Forelimb muscle (tissue), 1 donor: ENCODE measurements at places on chromosomes 12 and 14.
A peak's percentile ranks its signal among the peaks of the same experiment; 100 is the strongest.

DNA sequence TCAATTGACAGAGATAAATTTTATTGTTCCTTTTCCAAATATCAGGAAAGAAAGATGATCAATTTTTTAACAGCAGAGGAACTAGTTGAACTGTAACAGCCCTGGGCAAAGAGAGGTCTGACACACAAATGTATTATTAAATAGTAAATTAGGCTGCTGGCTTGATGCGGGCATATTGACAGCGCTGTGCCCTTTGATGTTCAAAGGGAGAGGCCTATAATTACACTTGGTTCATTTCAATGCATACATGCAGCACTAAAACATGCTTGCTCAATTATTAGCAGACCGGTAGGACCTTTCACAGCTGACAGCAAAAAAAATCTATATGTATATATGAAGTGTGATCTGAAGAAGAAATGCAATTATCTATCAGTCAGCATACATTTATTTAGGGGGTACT is 219.8 kb downstream of the SLC2A13 start:
- no peak for DNase-seq

- DNase-seq = no peak
Observed at GRCh38 chr12:11793921-11794710, 144.6 kb downstream of the ETV6 start.

DNA sequence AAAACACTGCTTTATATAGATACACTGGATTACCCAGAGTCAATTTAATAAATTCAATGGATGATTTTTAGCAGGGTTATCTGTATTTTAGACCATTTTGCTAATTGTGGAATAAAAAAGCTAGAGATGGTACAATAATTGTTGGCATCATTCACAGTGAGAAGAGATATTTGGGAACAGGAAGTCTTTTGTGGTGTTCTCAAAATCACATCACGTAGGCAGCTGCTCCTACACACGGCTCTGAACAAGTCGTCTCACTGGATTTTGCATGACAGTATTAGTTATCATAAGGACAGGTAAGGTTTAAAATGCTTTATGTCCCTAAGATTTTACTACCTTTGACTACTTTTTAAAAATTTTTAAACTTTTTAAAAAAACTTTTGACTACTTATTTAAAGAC is 52.0 kb downstream of the PAPLN start:
- DNase-seq = no peak

DNA sequence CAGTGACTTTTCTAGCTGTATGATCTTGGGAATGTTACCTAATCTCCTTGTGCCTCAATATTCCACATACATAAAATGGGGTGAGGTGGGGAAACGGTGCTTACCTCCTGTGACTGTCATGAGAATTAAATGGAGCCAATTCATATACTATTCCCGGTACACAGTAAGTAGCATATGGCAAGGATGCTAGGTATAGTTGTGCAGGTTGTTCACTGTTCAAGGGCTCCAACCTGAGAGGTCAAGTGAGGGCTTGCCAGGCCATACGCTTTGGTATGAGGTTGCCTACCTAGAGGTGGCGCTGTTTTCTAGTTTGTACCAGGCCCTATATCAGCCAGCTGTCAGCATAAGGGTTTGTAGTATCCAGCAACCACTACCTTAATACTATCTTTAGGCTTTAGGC is 3.6 kb upstream of the BATF start:
- no peak for DNase-seq

DNA sequence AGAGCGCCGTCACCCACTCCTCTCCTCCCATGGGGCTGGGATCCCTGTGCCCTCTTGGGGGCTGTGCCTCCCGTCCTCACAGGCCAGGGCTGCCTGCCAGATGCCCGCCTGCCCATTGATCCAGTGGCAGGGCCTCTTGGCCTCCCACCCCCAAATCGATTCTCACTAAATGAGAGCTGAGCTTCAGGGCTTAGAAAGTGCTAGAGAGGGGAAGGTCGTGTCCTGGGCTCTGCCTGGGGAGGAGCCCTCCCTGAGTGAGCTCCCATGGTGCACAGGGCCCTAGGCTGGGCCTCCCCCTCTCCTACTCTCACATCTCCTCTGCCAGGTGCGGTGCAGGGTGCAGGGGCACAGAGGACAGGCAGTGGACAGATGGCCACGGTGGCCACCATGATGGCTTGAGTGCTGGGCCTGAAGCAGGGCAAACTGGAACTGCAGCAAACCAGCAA is 9.2 kb downstream of the BEGAIN start:
- DNase-seq = no peak

GRCh38 chr12:51950682-51951198 is 759 bp upstream of the ACVR1B start:
- no peak for DNase-seq

DNA sequence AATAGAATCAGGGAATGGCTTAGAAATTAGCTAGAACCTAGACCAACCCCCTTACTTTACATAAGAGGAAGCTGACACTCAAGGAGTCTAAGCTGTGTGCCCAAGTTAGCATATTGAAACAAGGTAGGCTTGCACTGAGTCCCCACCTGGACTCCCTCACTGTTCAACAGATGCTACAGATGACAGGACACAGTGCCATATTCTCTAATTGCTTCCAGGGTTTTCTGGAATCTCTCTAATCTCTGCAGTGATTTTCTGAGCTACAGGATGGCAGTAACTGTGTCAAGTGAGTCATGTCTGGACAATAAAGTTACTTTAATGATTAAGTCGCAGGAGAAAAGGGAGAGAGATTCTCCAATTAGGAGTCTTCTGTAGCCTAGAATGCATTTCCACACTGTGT is 35.8 kb downstream of the AKAP6 start:
- DNase-seq = no peak

- DNase-seq = no peak
Observed at GRCh38 chr14:94876306-94876705, 106.4 kb upstream of the GSC start.

DNA sequence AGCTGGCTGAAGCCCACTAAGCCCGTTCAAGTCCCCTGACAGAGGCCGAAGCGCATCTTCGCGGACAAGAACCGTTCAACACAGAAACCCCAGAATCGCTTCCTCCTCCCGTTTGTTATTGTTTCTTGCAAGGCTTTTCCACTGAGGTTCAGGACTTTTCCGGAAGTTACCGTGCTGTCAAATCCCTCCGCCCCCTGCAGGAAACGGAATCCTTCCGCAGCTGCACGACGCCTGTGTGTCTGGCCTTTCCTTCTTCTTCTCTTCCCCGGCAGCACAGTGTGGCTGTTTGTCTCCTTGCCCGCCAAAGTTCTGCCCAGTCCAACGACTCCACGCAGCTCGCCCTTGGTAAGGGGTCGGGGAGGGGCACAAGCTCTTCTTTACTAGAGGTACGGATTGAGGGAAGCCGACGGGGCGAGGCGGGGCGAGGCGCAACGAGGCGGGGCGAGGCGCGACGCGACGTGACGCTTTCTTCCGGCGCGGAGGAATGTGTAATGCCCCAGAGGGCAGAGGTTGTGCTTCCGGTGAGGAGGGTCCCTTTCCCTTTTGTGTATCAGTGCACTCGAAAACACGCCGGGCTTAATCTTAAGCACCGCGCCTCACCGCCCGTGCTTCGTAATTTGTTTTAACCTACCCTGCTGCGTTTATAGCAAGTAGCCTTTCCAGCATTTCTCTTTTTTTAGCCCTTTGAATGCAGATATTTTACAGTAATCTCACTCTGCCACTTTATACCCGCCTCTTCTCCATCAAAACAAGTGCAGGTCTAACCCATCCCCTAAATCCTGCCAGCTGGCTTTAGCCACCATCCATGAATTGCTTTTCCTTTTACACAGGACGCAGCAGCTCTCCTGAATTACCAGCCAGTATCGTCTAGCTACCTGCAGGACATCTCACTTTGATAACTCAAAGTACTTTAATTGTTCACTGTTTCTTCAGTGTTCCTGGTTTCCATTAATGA is at the start of gene KDM5A:
Gene KDM5A, minus strand, starts transcription at position 179 of the 955 bp plus-strand sequence. CDS start 229 bp downstream, outside the sequence.
- DNase-seq = peak; percentile 87

- DNase-seq = no peak
Observed at GRCh38 chr12:24705741-24706358, 243.1 kb downstream of the BCAT1 start.

DNA sequence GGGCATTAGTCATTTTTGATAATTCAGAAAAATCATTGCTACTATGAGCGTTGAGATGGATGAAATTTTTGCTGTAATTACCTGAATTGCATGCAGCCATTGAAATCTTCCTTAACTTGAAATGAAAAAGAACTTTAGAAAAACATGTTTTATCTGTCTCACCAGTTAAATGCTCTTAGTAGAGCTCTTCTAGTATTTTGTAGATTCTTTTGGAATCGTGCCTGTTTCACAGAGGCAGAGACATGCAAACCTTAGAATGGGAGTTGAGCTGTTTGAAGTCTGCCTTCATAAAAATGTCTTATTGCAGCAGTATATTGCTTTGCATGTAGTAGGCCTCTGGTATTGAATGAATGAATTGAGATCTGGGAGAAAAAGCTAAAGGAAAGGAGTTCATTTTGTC is 4.2 kb downstream of the PEX5 start:
- DNase-seq = no peak

GRCh38 chr12:52682938-52683574 is 2.8 kb upstream of the KRT1 start:
- DNase-seq = peak; percentile 14

GRCh38 chr12:12182703-12183365 is 84.0 kb downstream of the LRP6 start:
- no peak for DNase-seq

DNA sequence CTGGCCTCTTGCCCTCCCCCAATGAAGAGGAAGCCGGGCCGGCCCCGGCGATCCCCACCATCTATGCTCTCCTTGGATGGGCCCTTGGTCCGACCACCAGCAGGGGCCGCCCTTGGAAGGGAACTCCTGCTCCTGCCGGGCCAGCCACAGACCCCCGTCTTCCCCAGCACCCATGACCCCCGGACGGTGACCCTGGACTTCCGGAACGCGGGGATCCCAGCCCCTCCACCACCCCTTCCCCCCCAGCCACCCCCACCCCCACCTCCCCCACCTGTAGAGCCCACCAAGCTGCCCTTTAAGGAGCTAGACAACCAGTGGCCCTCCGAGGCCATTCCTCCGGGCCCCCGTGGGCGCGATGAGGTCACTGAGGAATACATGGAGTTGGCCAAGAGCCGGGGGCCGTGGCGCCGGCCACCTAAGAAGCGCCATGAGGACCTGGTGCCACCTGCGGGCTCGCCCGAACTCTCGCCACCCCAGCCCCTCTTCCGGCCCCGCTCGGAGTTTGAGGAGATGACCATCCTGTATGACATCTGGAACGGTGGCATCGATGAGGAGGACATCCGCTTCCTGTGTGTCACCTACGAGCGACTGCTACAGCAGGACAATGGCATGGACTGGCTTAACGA is 19.4 kb downstream of the SETD1B start:
- DNase-seq = no peak

DNA sequence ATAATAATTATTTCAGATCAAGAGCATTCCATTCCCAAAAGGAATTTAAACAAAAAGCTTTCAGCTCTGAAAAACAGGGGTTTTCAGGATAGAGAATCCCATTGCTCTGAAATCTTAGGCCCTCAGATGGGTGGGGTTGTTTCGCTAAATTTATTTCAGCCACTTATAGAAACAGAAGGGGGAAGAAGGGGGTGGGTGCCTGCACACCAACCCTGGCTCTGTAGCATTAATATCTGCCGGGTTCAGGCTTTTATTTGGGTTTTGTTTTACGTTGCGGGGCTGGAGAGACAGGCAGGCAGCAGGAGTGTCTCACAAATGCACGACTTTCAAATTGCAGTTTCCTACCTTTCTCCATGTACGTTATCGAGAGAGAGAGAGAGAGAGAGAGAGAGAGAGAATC is 12.5 kb upstream of the ZFP36L1 start:
- DNase-seq = no peak

DNA sequence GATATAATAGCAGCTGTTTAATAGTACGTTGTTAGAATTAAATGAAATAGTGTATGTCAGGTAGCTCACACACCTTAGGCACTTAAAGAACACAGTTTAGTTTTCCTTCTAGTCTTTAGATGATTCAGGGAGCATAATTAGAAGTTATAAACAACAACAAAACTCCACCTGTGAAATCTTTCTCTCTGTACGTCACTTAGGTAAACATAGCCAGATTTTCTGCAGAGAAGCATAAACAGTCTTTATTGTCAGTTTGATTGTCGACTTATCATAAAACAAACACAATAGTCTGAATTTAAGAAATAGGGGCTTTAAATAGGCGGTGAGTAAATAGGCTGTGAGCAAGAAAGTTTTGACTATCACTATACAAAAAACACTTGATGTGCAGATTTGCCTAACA is 84.6 kb upstream of the PKP2 start:
- DNase-seq = no peak

GRCh38 chr14:100281286-100282082 is 24.8 kb downstream of the SLC25A29 start:
- DNase-seq = no peak

GRCh38 chr12:98469109-98469508 is 46.3 kb upstream of the TMPO start:
- no peak for DNase-seq

- DNase-seq = no peak
Observed at GRCh38 chr12:45666816-45667215, 62.7 kb upstream of the ARID2 start.

GRCh38 chr12:6336079-6336888 is 5.6 kb downstream of the TNFRSF1A start:
- DNase-seq = peak; percentile 90

DNA sequence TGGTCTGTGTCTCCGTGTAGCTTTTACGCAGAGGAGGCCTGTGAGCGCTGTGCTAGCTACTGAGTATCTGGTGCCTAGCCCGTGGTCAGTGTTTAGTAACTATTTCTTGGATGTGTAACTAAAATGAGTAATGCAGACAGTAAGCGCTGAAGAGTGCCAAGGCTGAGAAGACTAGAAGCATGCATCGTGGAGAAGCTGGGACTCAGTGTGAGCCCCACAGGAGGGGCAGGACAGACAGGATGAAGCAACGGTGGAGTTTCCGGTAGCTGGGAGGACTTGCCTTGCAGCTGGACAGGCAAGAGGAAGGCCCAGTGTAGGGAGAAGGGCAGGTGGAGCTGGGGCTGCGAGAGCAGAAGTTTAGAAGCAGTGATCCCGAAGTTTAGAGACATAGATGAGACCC is 233.4 kb upstream of the FKBP4 start:
- DNase-seq = no peak

DNA sequence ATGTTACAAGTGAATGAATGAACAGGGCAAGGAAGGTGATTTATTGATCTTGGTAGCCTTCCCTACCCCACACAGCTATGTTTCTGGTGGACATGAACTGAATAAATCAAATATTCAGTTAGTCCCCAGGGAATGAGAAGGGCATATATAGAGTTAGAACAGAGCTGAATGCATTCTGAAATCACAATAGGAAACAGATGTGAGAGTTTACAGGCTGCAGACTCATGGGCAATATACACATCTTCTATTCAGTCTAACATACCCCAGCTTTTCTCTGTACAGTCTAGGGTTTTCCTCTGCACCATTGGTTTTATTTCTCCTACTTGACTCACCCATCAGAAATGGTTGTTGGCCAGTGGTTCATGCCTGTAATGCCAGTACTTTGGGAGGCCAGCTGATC is 7.3 kb upstream of the STX2 start:
- no peak for DNase-seq

- peak; percentile 4 for DNase-seq
Observed at GRCh38 chr12:72111706-72112105, 160.5 kb upstream of the TRHDE start.

GRCh38 chr14:24699052-24699451 is 65.1 kb upstream of the GZMB start:
- DNase-seq = no peak
